Right ventricle myocardium superior (tissue), 1 donor: ENCODE measurements at places on chromosomes 7 and 10.

DNA sequence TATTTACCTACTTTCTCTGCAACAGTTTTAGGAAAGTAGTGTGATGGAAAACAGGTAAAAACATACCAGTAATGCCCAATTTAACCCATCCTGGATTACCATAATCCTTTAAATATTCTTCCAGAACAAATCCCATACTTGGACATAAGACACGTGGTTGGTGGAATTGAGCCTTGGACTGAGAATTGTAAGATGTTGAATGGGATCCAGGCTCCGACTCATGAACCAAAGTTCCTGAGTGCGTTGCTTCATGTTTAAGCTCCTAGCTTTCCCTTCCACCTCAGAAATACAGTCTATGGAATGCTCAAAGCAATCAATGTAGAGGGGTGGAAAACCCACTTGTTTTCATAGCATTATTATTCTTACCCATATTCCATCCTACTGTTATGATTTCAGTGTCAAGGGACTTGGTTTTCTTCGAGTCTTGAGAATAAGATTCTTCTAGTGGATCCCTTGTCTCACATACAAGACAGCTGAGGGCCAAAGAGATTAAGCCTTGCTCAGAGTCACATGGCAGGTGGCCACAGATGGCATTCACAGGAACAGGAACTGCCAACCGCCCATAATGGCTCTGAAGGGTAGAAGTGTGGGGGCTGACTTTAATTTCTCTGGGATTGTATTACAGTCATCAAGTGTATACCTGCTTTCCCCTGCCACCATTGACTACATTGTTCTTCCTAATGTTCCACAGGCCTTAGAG, 171.2 kb downstream of the GFRA1 start:
- no peak for DNase-seq

- peak; percentile 66 for DNase-seq
These were observed 23.6 kb upstream of the SEMA3C start for GRCh38 chr7:80942261-80943041.

DNA sequence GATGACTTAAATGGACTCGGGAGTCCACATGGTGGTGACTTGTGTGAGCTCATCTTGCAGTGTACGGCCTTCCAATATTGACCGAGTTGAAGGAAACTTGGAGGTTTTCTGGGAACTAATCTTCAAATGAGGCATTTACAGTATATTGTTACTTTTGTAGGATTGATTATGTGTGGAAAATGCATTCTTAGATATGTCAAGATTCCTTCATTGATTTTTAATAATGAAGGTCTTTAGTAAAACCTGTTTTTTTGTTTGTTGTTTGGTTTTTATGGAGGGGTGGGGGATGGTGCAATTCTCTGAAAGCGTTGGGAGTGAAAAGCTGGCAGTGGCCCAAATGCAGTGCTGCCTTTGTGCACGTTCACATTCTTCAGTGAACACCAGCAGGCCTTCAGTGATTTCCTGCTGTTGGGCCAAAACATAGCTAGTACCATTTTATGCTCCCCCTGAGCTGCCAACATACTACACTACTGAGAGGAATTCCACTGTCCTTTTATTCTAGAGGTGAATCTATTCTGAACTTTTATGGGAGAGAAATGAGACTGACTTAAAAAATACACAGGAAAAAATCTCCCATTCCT, 50.4 kb downstream of the CCNY start:
- peak; percentile 62 for DNase-seq

GRCh38 chr10:23368816-23369640, 24.4 kb upstream of the C10orf67 start:
- no peak for DNase-seq

DNA sequence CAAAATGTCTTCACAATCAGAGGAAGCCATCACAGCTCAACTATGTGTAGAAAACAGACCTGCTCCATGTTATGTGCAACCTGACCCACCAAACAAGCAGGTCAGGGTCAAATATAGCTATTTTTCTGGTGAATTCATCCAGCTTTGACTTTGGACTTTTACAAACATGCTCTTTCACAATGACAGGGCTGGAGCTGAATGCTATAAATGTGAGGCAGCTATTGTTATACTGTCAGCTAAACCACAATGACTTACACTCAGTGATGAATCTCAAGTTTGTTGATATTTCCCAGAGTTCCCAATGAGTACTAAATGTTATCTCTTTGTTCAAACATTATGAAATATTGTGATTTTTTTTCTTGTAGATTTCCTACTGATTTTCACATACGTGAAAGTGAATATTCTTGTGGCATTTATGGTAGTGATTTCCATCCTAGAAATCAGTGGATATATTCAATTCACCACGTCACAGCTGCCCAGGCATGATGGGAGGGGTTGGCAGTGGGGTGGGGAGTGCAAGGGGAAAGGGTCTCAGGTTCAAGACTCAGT, 2.5 kb upstream of the ITIH2 start:
- no peak for DNase-seq

DNA sequence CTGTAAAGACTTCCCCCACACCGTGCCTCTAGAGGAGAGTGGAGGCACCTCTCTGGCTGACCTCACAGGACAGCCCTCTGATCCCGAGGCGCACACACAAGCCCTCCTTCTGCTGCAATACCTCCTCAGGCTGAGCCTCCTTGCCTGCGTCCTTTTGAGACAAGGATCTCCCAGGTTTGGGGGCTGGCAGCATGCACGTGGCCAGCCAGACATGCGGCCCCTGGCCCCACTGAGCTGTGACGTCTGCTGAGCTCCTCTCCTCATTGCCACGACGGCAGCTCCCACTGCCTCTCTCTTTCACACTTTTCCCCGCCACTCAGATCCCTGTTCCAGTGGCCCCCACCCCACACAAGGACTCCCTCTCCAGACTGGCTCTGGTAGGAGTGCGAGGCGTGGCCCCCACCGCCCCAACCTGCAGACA, 12.2 kb upstream of the DNAAF5 start:
- DNase-seq: no peak

- no peak for DNase-seq
These were observed 47.6 kb upstream of the FMC1 start for GRCh38 chr7:139293534-139293933.

GRCh38 chr7:102991077-102991539, 78.3 kb downstream of the LRRC17 start:
- no peak for DNase-seq

DNA sequence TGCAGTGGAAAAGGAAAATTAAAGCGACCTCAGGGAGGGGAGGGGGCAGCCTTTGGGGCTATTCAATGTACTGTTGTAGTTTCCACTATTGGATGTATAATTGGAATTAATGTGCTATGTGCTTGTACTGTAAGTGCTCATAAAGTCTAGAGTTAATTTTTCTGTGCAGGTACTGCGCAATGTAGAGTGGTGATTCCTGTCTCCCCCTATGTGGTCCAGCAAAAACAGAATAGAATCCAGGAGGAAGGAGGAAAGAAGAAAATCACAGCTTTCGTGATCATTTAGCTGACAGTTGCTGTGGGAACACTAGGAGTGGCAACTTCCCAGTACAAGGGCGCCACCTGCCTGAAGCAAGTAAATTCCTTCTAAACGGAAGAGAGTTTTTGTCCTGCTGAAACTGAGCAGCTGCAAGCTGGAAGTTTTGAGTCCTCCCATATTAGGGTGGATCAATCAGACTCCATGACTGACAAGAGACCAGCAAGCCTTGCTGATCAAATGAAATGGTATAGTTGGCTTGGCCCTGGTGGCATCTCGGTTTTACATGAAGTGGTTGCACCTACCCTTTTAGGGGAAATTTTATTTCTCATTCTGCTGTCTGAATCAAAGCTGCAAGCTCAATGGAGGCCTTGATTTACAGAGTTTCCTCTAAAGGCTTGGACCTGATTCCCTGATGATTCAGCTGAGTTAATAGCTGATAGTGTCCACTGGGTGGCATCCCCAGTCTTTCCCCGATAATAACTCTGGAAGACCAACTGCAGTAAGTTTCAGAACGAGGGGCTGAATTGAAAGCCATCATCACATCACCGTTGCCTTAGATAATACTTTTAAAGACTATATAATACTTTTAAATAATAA, 299.8 kb downstream of the HGF start:
- peak; percentile 49 for DNase-seq

DNA sequence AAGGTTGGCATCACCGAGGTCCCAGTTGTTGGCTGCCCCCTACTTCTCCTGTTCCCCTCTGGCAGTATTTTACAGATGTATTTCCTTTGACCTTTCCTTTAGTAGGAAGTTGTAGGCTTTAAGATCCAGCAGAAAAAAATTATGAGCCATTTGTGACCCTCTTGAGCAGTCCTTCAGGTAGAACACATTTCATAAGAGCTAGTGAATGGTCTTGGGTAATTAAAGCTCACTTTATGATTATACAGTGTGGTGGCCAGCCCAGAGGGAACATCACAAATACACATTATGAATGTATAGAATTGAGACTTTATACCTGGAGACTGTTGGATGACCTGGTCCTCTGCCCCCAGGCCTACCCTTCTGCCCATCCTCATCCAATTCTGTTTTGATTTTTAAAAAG, 57.0 kb downstream of the KAT6B start:
- DNase-seq: no peak

DNA sequence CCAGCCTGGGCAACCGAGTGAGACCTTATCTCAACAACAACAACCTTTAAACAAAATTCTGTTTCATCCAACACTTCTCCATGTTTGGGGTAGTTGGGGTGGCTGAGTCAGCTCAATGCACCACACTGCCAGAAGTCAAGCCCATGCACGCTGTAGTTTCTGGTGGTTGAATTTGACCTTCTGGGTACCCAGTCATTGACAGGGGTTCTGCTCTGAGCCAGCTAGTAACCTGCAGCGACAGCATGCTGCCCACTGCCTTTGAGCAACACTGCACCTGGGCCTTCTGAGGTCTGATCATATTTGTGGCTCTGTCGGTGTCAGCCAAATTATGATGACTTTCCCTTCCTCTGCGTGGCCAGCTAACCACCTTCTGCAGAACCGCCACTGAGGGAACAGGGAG, 84.6 kb upstream of the ZNF438 start:
- DNase-seq: no peak

GRCh38 chr7:143027032-143027431, at the start of gene OR9A2:
Gene OR9A2 (minus strand): TSS chr7:143027132. CDS start chr7:143027132, 0 bp downstream.
- DNase-seq: no peak

DNA sequence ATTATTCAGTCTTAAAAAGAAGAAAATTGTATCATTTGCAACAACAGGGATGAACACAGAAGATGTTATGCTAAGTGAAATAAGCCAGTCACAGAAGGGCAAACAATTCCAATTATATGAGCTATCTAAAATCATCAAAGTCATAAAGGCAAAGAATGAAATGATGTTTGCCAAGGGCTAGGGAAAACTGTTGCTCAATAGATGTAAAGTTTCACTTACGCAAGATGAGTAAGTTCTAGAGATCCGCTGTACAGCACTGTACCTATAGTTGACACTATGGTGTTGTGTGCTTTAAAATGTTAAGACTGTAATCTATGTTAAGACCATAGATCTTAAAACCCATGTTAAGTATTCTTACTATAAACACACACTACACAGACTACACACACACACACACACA, 904.6 kb upstream of the LRRN3 start:
- no peak for DNase-seq

DNA sequence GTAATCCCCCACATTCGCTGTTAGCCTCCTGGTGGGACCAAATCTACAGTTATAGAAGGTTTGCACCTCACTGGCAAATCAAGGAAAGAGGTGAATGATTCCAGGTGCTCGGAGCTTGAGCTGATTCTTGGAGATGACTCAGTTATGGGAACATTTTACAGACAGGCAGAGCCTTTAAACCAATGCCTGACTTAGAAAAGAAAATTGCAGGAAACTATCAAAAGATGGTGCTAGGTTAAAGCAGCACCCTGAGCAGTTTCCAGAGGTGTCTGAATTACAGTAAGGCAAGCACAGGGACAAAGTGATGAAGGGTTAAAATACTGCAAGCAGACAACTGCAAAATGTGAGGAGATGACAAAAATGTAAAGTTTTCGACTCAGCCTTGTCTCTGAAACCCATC, 2.9 kb downstream of the LRRTM3 start:
- no peak for DNase-seq

DNA sequence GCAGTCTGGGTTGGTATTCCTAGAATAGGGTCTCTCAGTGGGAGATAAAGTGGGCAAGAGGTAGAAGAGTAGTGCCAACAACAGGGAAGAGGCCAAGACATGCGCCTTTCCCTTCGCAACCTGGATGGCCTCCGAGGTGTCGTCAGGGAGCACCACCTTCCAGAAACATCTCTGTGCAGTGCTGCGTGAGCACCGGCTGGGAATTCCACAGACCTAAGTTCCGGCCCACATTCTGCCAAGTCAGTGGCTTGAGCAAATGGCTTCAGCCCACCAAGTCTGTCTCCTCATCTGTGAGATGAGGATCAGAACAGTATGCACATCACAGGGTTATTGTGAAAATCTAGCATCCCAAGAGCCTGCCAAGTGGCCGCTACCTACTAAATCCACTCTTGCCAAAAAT, 40.6 kb downstream of the CCDC3 start:
- no peak for DNase-seq

- DNase-seq: peak; percentile 57
These were observed 6.7 kb downstream of the CALN1 start for GRCh38 chr7:72405418-72405817.

DNA sequence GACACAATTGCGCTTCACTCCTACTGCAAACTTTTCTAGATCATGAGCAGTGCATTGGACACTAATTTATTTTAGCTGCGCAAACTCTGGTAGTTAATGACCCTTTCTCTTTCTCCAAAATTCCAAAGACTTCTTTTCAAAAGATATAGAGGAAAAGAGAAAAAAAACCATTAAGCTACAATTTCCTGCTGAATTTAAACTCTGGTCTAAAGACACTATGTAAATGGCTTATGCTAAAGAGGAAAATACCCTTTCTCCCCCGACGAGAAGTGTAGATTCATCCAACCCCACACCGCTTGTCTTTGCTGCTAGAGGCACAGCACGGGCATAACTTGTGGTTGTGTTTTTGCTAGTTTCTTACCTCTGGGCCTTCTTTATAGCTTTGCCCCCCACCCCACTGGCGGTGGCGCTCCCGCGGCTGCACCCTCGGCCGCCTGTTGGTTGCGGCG, 84.1 kb downstream of the SNX10 start:
- DNase-seq: no peak

DNA sequence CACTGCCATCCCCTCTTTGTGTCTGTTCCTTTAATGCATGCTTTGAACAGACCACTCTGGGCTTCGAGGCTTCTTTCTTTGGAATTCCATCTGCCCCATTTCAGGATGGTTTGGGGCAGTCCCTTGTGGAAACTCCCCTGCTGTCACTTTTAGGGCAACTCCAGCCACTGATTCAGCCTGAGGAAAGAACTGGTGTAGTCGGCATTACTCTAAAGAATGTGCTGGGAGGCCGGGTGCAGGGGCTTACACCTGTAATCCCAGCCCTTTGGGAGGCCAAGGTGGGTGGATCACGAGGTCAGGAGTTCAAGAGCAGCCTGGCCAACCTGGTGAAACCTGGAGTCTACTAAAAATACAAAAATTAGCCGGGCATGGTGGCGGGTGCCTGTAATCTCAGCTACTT, 358.1 kb upstream of the NUPR2 start:
- DNase-seq: no peak

DNA sequence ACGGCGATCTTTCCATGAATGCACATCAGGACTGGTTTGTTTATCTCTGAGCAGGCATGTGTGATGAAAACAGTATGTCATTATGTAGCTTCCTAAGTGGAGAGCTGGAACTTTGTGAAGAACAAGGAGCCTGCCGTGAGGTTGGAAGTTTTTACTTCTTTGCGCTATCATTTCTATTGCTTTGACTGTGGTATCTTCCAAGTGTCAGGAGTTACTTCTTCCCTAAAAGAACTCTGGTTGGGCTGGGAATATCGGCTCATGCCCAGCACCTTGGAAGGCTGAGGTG, 167.4 kb upstream of the AHR start:
- DNase-seq: no peak
